Left renal pelvis (tissue), 4 donors: ENCODE measurements at places on chromosomes 4 and X. TPM values are rescaled to one million over a fixed set of nuclear protein-coding genes. Genes with fewer than 3 reads are reported as not detected.
A peak's percentile ranks its signal among the peaks of the same experiment; 100 is the strongest.

GRCh38 chr4:85084371-85085094 is 118.0 kb upstream of the WDFY3 start:
- peak; percentile 41 for DNase-seq

DNA sequence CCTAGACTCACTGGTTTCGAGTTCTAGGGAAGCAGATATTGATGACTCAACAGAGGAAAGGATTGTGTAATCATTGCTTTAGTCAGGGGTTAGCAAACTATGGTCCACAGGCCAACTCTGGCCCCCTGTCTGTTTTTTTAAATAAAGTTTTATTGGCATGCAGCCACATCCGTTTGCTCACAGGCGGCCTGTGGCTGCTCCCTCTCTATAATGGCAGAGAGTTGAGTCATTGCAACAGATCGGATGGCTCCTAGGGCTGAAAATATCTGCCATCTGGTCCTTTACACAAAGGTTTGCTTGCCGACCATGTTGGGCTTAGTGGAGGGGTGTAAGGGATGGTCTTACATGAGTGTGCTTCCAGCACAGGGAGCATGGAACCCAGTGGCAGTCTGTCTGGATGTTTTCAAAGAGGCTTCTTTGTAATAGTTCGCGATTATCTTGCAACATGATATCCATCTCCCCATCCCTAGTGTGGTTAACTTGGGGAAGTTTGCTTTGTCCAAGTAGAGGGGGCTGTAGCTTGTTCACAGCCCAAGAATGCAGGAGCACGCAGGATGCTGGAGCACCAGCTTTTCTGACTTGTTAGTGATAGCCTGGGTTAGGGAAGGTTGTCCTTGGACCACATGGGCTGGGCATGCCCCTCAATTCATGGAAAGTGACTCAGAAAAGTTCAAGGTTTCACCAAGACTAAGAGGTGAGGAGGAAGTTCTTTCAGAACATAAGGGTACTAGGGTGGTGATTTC is 59.3 kb upstream of the CLDN34 start:
- no peak for DNase-seq

DNA sequence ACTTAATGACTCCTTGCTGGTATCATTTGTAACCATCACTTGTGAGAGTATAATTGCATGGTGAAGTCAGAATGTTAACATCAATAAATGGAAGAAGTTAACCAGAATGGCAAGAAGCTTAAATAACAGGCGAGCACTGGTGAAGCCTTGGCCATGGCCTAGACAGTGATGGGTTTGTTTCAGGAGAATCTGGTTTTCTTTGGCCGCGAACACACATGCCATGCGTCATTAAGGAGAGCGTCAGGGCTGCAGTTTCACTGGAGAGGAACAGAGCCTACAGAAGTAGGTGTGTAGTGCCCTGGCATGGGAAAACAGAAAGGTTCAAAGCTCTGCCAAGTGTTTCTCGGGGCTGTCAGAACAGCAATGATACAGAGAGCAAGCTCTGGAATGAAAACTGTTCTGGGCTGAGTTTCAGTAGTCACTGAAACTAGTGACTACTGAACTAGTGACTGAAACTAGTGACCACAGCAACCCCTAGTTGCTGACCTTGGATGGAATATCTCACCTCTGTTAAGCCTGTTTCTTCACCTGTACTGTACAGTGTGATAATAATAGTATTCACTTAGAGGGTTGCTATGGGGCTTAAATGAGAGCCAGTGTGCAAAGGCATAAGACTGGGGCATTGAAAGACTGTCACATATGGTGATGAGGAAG is 93.8 kb downstream of the C4orf51 start:
- DNase-seq: no peak

DNA sequence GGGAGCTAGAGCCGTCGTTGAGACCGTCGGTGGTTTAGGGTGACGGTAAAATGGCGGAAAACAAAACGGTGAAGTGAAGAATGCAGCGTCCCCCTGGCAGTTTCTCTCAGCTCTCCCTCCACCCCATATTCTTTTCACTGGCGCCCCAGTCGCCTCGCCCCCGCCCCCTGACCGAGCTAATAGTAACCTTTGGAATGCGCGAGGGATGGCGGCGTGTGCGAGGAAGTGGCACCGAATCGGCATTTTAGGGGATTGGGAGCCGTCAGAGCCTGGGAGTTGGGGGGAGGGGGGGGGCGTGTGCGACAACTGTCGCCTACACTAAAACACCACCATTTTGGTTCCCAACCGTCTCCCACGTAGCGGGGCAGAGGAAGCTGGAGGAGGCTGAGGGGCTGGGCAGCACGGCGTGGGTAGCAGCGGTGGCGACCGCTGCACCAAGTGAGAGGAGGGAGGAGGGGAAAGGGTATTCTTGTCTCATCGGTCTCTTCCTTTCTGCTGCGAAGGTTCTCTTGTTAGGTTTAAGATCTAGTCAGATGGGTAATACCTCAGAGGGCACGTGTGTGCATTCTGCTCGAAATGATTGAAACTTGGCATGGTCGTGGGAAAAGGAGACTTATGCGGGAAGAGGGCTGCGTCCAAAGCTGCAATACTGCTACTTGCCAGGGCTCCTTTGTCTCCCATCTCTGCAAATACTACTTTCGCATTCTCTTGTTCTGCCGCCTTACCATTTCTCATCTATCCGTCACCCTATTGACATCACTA is 840 bp downstream of the ZNF711 start:
- DNase-seq: peak; percentile 35

The GABRE gene
- 8.5 TPM for polyA plus RNA-seq
